ENCODE measurements at places on chromosomes 16 and 17.

GRCh38 chr17:17942846-17943245 is 29.4 kb downstream of the TOM1L2 start:
- DNase-seq = peak; percentile 69

DNA sequence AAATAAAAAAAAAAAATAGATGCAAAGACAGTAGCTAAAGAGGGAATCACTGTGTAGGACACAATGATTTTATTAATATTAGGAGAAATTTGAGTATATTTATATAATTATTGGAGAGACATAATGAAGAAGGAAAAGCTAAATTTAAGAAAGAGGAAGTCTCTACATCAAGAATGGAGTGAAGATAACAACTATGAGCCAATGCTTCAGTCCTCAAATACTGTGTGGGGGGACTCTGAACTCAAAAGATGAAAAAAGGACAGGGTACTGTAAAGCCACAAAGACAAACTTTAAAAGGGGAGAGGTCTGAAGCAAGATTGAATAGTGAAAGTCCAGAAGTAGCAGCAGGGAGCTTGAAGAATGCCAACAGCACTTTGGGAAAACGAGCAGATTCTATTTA is 44.7 kb downstream of the SKAP1 start:
- DNase-seq = no peak

DNA sequence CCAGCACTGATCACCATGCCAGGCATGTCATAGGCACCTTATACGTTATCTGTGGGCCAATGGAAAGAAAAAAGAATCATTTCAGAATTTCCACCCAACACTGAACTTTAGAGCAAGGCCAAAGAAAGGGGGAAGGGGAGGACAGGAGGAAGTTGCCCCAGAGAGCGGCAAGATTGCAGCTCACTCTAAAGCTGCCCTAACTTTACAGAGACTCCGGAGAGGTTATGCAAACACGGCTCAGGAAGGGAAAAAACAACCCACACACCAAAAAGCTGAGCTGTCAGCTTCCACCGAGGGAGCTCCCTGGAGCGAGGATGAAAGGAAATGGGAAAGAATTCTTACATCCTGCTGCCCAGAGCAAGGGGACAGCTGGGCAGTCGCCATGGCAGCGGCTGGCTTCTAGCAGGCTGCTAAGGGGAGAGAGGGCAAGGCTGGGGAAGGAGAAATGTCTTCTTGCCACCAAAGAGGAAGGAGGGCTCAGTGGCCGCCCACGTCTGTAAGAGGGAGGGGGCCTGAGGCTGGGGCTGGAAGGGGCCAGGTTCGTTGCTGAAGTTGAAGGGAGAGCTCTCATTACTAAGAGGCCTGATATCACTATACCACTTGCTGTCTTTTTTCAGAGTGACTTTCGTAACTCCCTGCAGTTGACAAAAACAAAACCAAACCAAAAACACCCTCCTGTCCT is 18.2 kb downstream of the COTL1 start:
- peak; percentile 67 for DNase-seq

DNA sequence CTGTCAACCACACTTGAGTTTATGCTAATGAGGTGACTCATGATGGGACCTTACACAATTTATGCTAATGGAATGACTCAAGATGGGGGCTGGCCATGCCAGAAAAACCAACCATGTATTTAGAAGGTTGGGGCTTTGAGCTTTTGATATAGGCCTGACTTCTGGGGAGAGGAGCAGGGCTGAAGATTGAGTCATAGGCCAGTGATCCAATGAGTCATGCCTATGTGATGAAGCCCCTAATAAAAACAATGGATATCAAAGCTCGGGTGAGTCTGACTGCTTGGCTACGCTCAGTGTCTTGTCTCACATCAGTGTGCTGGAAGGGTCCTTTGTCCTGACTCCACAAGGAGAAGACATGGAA is 7.3 kb downstream of the MFSD6L start:
- DNase-seq = peak; percentile 23

DNA sequence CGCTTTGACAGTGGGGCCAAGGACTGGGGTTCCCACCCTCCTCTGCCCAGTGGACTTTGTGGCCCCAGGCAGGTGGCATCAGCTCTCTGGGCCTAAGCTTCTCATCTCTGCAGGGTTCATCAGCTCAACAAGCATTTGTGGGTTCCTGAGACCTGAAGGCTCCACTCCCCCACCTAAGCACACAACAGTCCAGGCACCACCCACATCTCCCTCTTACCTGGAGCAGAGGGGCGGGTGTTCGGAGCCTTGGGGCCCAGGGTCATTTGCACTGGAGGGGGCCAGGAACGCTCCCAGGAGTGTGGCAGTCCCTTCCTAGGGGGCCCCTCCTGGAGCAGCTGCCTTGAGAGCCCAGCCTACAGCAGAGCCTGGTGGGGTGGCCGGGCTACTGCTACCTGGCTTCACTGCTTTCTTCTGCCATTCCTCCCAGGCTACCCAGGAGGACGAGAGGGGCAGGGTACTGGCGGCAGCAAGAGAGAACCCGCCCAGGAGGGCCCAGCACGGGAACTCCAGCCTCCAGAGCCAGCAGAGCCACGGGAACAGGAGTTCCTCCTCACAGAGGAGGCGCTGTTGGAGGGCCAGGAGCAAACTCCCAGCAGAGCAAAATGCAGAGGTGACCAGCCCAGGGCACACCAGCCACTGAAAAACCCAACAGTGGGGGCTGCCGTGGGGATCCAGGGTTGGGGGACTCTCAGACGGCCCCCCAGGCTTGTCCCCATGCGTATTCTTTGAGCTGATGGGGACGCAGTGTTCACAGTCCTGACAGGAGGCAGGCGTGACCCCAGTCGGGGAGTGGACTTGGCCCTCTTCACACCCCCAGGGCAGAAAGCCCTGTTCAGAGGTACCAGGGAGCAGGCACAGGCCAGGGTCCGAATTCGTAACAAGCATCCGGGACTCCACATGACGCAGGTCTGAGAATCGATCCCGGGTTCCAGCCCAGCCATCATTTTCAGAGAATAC is 35.1 kb upstream of the SLC38A10 start:
- no peak for DNase-seq

- DNase-seq = no peak
Measured at GRCh38 chr17:8386841-8387240, 3.8 kb upstream of the RPL26 start.

DNA sequence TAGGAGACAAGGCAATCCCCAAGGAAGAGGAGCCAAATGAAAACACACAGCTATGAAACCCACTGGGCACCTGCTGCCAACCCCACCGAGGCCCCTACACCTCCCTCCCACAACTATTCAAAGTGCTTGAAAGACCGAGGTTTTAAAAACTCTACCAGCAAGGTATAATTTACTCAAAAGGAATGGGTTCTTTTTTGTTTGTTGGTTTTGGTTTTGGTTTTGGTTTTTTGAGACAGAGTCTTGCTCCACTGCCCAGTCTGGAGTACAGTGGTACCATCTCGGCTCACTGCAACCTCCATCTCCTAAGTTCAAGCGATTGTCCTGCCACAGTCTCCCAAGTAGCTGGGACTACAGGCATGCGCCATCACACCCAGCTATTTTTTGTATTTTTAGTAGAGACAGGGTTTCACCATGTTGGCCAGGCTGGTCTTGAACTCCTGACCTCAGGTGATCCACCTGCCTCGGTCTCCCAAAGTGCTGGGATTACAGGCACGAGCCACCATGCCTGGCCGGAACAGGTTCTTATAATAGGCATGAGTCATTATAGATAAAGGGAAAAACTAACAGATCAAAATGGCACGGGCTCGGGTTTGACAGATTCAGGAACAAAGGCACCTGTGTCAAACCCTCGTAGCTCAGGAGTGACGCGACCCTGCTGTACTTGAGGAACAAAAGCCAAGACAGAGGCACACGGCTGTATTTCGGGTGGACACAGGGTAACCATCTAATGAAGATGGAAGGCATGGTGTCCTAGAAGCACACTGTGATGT is 40.7 kb downstream of the COTL1 start:
- no peak for DNase-seq

- no peak for DNase-seq
Measured at GRCh38 chr17:81063106-81064093, 28.4 kb downstream of the BAIAP2 start.

- DNase-seq = no peak
Measured at GRCh38 chr16:13471036-13471435, 448.9 kb upstream of the ERCC4 start.

- no peak for DNase-seq
Measured at GRCh38 chr17:59124665-59125064, 18.0 kb upstream of the TRIM37 start.

DNA sequence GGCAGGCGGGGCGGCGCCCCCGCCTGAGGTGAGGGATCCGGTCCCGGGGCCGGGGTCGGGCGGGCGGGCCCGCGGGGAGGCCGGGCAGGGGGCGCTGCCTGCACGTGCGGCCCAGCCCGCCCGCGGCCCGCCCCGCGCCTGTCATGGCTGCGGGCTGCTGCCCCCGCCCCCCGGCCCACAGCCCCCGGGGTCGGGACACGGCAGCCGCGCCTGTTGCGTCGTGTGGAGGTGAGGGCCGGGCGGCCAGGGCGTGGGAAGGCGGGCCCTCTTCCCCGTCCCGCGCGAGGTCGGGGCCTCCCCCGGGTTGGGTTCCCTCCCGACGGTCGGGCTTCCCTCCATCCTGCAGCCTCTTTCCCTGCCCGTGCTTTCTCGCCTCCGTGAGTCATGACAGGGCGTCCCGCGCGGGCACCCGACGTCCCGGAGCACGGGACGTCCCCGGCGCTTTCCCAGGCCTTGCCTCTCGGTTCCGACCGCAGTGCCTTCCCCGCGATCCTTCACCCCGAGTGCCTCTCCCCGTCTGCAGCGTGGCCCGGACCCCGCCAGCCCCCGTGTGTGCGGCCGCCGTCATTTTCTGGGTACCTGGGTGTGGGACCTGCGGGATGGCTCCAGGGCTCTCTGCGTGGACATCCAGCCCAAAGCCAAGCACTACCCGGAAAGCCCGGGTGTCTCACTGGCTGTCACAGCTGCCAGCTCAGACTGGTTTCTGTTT is 76.7 kb downstream of the CHD9 start:
- peak; percentile 54 for DNase-seq

GRCh38 chr16:59042301-59042700 is 308.2 kb upstream of the GOT2 start:
- DNase-seq = peak; percentile 74

- DNase-seq = no peak
Measured at GRCh38 chr16:81578636-81579413, 134.2 kb downstream of the CMIP start.

- DNase-seq = peak; percentile 61
Measured at GRCh38 chr17:50922107-50922506, 56.0 kb upstream of the TOB1 start.

DNA sequence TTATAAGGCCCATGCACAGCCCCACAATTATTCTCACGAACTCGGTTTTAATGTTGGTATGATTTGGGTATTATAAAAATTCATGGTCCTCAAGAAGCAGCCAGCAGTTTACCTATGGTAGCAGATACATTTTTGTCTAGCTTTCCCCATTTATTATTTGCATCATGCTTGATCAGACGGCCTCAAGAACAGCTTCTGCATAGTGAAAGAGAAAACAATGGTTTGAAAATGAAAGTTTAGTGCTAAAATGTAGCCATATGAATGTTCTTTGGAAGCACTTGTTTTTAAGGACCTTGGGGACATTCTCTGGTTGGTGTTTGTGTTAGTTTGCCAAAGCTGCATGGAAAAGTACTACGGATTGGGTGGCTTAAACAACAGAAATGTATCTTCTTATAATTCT is 72.4 kb upstream of the CPHXL start:
- DNase-seq = no peak

- no peak for DNase-seq
Measured at GRCh38 chr17:46773221-46773605, 45.3 kb downstream of the WNT3 start.

DNA sequence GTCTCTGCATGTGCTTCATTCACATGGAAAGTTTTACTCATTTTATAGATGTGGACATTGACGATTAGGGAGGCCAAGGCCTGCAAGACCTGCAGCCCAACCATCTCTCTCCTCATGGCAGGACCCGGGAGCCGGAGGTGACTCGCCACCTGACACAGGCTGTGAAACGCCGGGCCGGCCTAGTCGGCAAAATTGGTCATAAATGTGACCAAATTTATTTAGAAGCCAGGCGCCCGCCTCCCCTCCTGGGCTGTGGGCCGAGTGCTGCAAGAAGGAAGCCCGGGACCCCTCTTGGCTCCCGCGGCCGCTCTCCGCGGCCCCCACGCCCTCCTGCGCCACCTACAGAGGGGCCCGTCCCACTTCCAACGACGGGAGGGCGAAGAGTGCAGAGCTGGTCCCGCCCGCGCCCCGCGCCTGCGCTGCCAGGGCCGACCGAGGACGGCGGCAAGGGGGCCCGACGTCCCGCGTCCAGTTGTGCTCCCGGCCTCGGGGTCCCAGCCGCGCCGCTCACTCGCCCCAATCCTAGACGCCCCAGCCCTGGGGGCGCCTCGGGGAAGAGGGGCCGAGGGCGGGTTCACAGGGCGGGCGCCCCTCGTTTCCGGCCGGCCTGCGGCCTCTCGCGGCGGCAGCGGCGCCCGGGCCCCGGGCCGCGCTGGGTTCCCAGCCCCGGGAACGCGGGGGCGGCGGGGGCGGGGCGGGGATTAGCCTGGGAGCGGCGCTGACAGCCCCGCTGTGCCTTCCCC is 47.5 kb downstream of the WNT3 start:
- peak; percentile 45 for DNase-seq

- DNase-seq = no peak
Measured at GRCh38 chr16:4535627-4536108, 2.9 kb downstream of the CDIP1 start.

DNA sequence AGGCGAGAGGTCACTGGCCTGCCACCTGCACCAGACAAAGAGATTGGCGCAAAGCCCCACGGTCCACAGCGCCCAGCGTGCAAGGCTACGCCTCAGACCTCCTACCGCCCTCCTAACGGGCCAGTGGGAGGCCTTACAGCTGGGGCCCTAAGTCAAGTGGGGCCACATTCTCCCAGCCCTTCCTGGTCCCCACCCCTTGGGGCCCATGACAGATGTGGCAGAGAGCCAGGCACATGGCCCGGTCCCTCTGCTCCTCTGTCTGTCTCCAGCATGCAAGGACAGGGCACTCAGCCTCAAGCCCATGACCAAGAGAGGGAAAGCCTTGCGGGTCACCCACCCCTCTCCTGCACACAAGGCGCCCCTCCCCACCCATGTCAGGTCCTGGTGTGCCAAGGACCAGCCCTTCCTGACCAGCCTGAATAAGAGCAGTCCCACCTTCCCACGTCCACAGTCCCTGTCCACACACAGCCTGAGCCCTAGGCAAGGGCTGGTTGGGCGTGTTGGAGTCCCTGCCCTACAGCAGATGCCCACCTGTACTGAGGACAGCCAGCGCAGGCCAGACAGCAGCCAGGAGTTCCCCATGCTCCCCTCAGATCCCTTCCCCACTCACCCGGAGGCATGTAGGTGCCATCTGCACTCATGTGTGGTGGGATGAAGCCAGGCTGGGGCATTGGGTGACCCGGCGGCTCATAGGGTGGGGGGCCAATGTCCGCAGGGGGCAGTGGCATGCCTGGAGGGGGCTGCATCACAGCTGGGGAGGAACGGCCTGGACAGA is 25.3 kb downstream of the CDIP1 start:
- no peak for DNase-seq

- DNase-seq = no peak
Measured at GRCh38 chr16:85249418-85250146, 137.3 kb upstream of the CIBAR2 start.

Measured in NCI-H226 (cell line).